Stimulated activated CD8-positive, alpha-beta memory T cell treated with anti-CD3 and anti-CD28 coated beads, Interleukin-7, amount 100 ng/mL, for 4 hours (primary cell): ENCODE measurements at places on chromosomes 2 and 18.

DNA sequence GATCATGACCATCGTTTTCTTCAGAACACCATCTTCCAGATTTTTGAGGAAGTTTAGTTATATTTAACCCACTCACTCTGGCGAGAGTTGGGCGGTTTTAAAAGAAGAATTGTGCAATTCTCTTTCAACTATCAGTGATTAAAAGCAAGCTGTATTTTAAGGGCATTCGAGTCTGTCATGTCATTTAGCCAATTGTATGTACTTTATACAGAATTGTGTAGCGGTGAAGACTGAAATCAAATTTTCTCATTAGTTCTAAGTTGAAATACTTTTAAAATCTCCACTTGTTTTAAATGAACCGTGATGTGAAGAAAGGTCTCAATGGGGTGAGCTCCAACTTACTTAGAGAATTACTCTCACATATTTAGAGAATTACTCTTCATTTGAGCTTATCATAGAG lies 214.6 kb upstream of the DTNA start:
- DNase-seq = no peak

- no peak for DNase-seq
Observed at GRCh38 chr2:120754067-120754960, 18.6 kb downstream of the GLI2 start.

DNA sequence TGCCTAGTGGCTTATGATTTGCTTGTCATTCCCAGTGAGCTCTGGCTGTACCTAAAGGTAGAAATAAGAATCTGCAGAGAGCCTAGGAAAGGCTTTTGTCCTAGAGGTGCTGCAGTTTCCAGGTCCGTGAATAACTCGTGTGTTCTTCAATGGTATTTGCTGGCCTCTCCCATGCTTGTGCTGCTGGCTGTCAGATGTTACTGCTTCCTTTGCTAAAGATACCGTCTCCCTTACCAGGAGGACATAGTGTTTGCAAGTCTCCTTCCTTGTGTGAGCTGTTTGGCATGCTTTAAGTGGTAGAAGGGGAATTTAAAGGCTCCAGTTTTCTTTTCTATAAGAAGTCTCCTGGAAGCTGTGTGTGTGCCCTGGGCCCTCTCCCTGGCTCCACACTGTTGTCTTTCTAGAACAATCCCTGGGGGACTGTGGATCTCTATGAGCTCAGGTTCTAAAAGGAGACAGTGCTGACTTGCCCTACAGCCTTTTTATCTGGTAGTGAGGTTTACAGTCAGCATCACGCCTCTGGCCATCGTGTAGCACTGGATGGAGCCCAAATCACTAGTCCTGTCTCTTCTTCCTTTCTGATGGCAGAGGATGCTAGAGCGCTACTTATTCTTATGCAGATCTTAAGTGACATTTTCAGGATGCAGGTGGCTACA lies 65.8 kb downstream of the RNF144A start:
- DNase-seq = no peak

- no peak for DNase-seq
Observed at GRCh38 chr2:39260087-39260486, 16.3 kb upstream of the CDKL4 start.

DNA sequence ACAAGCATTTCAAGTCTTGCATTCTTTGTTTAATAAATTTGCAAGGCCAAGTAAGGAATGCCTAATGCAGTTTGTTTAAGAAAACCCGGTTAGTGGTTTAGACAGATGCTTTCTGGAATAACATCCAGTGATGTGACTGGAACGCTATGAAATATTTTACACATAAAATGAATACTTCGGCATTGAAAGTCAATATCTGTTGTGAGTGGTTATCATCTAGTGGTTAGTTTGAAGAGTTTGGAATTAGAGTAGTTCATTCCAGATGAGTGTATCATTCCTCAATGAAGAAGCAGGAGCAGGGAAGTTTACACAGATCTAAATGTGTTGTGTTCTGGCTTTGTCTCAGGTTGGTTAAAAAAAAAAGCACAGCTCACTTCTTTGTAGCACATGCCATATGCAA lies 608.0 kb upstream of the PIK3C3 start:
- DNase-seq = no peak

DNA sequence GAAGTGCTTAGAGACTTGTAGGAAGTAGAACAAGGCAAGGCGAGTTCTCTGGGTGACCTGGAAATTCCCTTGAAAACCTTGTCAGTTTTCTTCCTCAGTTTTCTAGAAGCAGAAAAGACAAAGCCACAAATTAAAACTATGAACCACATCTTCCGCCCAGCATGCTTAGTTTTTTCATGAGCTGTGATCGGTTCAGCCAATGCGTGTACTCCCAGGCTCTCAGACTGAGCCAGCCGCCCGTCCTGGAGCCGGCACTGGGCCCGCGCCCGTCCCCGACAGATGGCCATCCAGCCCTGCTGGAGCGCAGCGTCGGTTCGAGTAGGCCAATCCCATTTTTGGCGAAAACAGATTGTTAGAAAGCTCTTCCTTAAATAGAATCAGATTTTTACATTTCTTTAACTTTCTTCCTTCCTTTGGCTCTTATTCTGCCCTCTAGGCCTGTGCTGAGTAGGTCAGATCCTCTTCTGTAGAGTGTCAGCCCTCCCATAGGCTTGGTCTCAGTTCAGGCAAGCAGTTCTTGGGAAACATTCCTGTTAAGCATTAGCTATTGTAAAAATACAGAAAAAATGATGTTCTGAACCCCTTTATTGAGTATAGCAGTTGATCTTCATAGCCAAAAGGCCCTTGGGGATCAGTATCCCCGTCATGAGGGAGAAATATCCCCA lies 112.5 kb downstream of the NCK2 start:
- no peak for DNase-seq

DNA sequence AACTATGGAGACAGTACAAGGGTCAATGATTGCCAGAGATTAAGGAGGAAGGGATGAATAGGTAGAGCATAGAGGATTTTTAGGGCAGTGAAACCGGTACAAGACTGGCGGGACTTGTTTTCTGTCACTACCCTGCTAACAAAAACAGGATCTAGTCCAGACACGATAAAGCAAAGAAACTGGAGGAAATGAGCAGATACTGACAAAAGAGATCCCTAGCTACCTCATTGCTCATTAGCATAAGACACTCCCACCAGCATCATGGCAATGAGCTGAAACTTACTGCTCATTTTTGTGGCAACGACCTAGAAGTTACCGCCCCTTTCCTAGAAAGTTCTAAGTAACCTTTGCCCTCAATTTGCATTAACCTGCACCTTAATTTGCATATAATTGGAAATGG lies 131.2 kb downstream of the ETAA1 start:
- no peak for DNase-seq

- no peak for DNase-seq
Observed at GRCh38 chr2:45261746-45262145, 252.5 kb upstream of the SIX2 start.

GRCh38 chr2:197011801-197012641 lies 85.5 kb upstream of the PGAP1 start:
- DNase-seq = no peak

GRCh38 chr2:42569116-42569711 lies 782 bp downstream of the MTA3 start:
- no peak for DNase-seq

DNA sequence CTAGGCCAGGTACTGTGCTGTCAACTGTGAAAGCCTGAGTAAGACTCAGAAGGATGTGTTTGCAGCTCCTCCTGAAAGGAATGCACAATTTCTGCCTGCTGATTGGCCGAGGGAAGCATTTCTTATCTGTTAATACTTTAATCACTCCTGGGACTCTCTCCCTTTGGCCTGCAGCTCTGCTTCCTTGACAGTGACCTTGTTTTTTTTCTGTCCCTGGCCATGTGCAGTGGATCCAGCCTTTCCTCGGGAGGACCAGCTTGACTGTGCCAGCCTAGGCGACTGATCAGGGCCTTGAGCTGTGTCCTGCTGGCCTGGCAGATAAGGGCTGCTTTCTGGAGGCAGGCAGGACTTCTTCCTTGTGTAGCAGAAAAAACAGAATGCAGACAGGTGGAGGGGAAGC lies 10.0 kb downstream of the RNF144A start:
- DNase-seq = no peak

GRCh38 chr2:196697825-196698224 lies 58.3 kb downstream of the CCDC150 start:
- no peak for DNase-seq
